ENCODE measurements at places on chromosomes 3 and 15.
A peak's percentile ranks its signal among the peaks of the same experiment; 100 is the strongest.

- no peak for DNase-seq
These were observed 273.9 kb downstream of the PDCD6IP start for GRCh38 chr3:34072297-34072696.

- DNase-seq: no peak
These were observed 140.9 kb downstream of the NLGN1 start for GRCh38 chr3:173538410-173538809.

GRCh38 chr3:179098388-179099077 is 26.9 kb upstream of the ZMAT3 start:
- DNase-seq: peak; percentile 13

GRCh38 chr15:95760508-95760907 is 570.0 kb upstream of the NR2F2 start:
- peak; percentile 26 for DNase-seq

GRCh38 chr15:27582726-27583410 is 516.2 kb downstream of the OCA2 start:
- no peak for DNase-seq

DNA sequence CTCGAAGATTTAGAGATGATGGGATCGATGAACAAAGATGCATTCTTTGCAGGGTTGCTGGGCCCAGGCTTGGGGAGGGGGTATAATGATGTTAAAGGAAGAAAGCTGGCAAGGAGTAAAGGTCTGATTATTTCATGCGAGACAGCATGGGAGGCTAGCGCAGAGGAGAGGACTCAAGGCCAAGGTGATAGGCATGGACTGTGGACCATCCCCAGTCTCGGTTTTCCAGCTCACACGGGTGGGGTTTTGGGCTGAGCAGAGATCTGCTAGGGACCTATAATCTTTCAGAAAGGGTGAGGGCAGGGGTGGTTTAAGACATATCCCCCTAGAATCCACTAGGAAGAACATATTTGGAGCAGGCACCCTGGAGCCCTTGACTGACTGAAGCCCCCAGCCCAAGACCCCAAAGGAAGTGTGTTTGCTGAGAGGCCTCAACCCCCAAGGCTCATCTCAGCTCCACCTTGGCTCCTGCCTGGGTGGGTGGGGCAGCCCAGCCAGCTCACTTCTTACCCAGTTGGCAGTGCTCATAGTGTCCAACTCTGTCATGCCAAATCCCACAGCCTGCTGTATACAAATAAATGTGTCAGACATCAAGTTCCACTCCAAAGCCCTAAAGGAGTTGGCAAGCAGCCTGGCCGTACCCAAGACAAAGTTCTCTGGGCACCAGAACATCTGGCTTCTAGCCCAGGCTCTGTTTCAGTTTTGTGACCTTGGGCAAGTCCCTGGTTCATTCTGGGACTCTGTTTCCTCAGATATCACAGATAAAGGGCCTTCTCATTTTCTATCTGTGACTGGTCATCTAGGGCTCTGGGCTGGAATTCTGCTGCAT is 17.9 kb downstream of the ACSBG1 start:
- peak; percentile 75 for DNase-seq

GRCh38 chr3:13595485-13595884 is 46.6 kb downstream of the FBLN2 start:
- DNase-seq: no peak

GRCh38 chr3:76570436-76571057 is 469.4 kb upstream of the ROBO2 start:
- DNase-seq: peak; percentile 36

GRCh38 chr3:58581328-58582091 is 4.3 kb upstream of the FAM107A start:
- peak; percentile 56 for DNase-seq

DNA sequence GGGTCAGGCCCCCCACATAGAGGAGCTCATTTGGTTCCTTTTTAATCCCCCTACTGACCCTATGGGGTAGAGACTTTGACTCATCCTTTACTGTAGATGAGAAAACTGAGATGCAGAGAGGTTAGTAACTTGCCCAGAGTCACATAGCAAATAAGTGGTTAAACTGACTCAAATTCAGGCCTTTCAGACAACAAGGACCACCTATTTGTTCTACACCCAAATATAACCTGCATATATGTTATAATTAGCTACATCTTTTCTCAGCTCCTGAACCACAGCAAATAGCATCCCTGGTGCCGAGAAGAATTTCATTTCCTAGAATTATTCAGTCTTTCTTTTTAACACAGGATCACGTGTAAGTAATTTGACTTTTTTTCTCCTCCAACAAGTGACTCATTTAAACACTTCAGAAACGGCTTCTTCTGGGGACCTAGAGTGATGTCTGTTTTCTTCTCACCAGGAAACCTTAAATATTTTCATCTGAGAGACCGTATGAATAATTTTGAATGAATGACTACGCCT is 57.4 kb downstream of the MGLL start:
- peak; percentile 47 for DNase-seq

DNA sequence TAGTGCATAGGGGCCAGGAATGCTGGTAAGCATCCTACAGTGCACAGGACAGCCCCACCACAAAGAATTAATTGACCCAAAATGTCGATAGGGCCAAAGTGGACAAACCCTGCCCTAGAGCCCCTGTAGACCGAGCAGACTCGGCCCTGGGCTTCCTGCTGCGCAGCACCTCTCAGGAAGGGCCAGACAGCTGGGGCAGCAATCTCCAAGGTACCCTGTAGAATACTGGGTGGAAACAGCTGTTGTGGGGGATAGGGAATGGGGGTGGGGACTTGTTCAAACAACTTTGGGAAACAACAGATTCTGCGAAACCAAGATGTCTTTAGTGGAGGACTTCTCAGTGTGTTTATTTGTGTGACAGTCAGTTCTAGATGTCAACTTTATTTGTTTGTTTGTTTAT is 67.1 kb downstream of the MRPL46 start:
- DNase-seq: no peak

DNA sequence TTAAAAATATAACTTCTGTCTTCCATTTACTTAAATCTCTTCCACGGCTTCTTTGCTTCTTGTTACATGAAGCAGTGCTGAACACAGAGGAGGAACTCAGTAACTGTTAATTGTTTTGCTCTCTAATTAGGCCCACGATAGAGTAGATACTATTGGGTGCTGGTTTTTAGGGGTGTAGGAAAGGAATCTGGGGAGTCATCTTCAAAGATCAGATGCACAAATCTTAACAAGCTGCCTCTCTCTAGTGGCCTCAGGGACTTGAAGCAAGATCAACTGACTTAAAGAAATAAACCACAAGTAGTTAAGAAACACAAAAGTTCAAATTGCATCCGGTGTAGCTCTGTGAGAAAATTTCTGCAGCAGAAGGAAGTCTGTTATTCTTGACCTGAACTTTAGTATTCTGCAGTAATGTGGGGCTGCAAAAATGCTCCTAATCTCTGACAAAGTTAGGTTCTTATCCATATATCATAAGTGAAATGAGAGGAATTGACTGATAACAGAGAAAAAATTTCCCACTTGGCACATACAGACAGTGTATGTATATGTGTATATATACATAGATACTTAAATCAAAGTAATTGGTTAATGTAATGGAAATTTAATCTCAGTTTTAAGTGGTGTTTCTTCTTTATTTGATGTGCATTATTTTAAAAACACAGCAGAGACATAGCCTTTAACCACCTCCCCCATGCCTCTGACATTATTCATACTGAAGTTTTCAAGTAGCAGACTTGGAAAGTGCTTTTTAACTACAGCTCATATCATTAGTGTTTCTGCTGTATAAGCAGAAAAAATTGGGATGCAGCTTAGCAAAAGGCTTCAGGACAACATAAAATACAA is 51.8 kb downstream of the CHST2 start:
- no peak for DNase-seq

- no peak for DNase-seq
These were observed 45.4 kb downstream of the GOLGA6L2 start for GRCh38 chr15:23401627-23402026.

DNA sequence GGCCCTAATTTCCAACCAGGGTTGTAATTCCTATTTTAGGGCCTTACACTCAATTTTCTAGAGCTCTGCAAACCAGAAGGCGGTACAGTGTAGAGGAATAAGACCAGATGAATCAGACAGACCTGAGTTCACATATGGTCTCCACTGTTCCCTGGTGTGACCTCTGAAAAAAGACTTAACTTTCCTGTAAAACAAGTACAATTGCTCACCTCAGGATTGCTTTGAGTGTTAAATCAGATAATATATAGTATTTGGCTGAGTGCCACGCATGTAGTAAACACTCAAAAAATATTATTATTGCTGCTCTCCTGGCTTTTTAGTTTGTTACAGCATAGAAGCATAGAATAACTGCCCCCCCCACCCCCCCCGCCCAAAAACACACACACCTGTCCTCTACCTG is 51.0 kb upstream of the STT3B start:
- no peak for DNase-seq

- DNase-seq: peak; percentile 55
These were observed 27.7 kb downstream of the MAGI1 start for GRCh38 chr3:66010739-66011655.

DNA sequence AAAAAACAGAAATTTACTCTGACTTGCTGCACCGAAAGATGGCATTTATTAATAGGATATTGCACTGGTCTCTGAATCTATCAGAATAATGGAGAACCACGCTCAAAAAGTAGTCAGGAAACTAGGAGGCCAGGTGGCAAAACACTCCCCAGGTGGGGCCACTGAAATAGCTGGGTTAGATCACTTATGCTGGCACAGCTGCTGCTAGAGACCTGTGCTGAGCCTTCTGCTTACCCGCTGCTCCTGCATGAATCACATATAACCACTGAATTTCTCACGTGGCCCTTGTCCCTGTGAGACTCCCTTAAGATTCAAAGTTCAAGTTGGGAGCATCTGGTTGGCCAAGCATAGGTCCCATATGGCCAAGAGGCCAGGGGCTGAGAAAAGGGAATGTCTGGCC is 66.0 kb upstream of the OXTR start:
- DNase-seq: peak; percentile 41

- DNase-seq: no peak
These were observed 25.7 kb downstream of the MYO1E start for GRCh38 chr15:59346951-59347350.

DNA sequence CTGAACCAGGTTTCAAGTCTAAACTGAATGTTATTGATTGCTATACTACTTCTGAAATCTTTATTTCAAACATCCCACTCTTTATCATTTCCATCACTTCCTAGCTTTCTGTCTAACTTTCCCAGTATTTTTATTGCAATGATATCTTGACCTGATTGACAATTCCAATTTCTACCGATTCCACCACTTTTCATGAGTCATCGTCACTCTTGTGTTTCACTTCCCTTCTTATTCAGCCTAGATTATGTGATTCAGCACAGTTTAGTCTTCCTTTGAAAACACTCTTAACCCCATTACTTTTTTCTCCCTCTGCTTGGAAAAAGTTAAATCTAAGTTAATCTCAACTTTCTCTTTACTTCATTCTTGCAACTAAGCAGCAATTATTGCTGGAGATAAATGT is 62.6 kb downstream of the SLC7A14 start:
- peak; percentile 28 for DNase-seq

- peak; percentile 55 for DNase-seq
These were observed 45.5 kb downstream of the PPM1L start for GRCh38 chr3:160801386-160802118.

- DNase-seq: no peak
These were observed 274.4 kb downstream of the OXSM start for GRCh38 chr3:26064297-26064696.

- DNase-seq: peak; percentile 40
These were observed 1.1 kb upstream of the TRIM71 start for GRCh38 chr3:32816439-32817256.

DNA sequence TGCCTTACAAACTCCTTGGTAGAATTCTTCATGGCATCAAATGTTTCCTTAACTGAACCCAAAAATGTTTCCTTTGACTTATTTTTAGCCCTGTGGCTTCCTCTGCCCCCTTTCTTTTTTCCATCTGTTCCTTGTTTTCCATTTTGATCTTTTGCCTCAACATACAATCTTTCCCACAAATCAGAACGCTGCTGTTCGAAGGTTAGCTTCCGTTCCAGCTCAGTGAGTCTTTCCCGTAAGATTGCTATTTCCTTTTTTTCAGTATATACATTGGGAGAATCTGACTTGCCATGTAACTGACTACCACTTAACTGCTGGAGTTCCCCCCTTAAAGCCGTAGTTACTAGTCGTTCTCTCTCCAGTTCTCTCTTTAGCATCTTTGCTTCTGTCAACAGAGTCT is 41.2 kb downstream of the PIGB start:
- DNase-seq: no peak

DNA sequence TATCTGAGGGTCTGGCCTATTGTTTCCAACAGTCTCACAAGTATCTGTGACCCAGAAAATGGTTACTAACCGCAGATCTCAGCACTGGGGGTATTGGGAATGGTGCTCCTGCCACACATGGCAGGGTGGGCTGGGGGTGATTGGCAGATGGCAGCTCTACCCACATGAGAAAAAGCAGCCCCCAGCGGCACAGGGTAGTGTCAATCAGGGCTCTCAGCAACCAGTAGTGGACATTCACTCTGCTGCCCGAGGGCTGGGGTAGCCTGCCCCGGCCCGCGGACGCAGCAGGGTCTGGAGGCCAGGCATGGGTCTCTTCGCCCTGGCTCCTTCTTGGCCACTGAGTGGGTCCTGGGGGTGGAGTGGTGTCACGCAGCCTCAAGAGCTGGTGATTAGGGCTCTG is 8.6 kb downstream of the DNAH1 start:
- no peak for DNase-seq

GRCh38 chr3:104596054-104596453 is 770.7 kb upstream of the ALCAM start:
- no peak for DNase-seq

DNA sequence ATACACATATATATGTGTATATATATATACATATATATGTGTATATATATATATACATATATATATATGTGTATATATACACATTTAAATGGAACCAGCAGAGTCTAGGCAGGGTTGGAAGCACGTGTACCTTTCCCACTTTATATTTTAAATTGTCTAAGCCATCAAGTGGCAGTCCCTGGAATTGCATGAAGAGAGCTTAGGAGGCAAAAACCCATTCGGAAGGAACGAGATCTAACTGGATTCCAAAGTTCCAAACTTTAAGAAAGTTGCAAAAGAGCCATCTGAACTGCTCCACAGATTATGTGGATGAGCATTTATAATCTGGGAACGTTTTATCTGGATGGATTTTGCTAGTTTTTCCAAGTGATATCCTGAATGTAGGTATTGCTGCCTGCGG is 186.5 kb downstream of the FOXP1 start:
- peak; percentile 38 for DNase-seq

- DNase-seq: no peak
These were observed 38.3 kb upstream of the IGSF10 start for GRCh38 chr3:151499168-151499567.

DNA sequence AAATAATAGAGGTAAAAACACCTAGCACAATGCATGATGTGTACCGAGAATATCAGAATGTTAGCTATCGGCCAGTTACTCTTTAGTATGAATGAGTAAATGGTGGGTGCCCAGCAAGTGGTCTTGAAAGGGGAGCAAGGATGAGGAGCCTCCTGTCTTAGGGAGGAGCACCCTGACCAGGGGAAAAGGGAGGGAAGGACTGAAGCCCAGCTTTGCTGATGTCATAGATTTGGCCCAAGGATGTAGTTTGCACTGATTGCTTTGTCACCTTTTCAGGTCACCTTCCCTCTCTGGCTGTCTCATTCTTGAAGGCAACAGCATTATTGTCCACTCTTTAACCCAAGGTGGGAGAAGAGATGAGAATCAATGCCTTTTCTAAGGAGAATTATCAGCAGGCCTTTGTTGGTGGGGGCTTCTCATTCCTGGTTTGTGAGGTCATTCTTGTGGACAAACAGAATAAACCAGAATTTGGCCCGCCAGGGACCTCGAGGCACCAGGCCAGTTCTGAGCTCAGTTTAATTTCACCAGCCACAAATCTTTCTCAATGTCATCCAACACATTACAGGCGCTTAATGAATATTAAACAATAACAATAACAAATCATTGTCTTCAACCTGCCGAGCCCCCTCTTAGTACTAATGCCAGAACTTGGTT is 231.3 kb downstream of the VPS13C start:
- no peak for DNase-seq
